Activated CD4-positive, alpha-beta memory T cell treated with anti-CD3 and anti-CD28 coated beads, Interleukin-2, amount 10 ng/mL, durations not matched to agents 7 days and 5 days (primary cell): ENCODE measurements at places on chromosomes 6 and 20. TPM values are rescaled to one million over a fixed set of nuclear protein-coding genes. Genes with fewer than 3 reads are reported as not detected.

Gene RIPPLY2
- not detected for total RNA-seq

DNA sequence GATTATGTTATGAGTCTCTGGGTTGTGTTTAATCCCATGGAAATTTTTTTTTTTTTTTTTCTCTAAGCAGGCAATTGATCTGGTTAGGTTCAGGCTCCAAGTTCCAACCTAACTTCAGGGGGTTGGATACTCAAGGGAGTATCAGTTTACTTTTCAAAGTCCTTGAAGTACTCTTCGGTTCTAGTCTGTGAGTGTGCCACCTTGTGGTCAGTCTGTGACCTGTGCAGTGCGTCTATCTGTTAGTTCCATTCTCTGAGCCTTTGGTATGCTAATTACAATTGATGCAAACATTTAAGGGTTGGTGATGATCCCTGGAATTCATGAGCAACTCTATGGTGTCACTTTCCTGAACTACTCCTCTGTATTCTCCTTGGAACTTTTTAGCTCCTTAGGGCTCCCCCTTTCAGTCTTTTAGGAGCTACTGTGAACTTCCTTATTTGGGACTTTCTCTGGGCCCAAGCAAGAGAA, 342.0 kb downstream of the SOX4 start:
- H3K36me3 ChIP-seq, result no peaks in the 10 kb centered on the region
- no peaks in the 10 kb centered on the region for H3K4me1 ChIP-seq
- DNase-seq, result peak; percentile 17
- no peak overlapping the region for H3K27ac ChIP-seq
- H3K27me3 ChIP-seq, result no peaks in the 10 kb centered on the region

GRCh38 chr6:153106021-153106420, 25.1 kb downstream of the RGS17 start:
- no peak overlapping the region for H3K27ac ChIP-seq
- no peak for DNase-seq
- peaks cover 4% of the 10 kb centered on the region for H3K27me3 ChIP-seq

Gene ADGRG6
- not detected for total RNA-seq
